ENCODE measurements at places on chromosomes 7 and 10.

DNA sequence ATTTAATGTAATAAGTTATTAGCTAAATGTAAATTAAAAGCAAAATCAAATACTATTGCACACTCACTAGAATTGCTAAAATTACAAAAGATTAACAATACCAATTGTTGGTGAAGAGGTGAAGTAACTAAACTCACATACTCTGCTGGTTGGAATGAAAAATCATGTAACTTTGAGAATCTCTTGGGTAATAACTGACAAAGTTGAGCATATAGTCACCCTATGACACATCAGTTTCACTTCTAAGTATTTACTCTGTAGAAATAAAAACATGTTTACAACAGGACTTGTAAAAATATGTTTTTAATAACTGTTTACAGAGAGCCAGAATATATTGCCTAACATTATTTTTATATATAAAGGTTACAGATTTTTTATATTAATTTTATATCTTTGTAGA, 33.6 kb downstream of the CNTNAP2 start:
- DNase-seq, result no peak

GRCh38 chr10:58827381-58827780, 314.7 kb downstream of the BICC1 start:
- no peak for DNase-seq

DNA sequence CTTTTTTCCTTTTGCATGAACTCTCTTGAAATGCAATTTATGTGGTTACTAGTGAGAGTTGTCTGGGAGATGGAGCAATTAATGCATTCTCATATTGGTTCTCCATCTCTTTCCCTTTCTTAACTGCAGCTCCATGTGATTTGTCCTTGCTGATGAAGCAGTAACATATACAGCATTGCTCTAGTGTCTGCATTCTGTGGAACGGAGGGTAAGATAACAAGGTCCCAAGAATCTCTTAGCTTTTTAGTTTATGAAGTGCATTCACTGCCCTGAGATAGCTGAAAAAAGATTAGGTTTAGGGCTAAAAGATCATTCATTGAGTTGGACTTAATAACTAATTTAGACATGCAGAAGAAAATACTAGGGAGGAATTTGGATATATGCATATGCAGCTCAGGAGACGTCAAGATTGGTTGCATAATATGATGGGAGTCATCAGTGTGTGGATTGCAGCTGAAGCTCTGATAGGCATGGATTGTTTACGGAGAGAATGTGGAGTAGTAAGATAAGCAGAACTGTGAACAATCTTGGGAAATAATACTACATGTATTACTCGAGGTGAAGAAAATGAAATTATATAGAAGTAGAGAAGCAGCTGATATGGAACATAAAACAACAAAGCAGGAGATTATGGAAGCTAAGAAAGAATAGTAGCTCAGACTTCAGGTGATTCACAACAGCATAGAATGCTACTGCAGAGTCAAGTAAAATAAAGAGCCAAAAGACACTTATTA, 404.7 kb downstream of the ARL4A start:
- no peak for DNase-seq

DNA sequence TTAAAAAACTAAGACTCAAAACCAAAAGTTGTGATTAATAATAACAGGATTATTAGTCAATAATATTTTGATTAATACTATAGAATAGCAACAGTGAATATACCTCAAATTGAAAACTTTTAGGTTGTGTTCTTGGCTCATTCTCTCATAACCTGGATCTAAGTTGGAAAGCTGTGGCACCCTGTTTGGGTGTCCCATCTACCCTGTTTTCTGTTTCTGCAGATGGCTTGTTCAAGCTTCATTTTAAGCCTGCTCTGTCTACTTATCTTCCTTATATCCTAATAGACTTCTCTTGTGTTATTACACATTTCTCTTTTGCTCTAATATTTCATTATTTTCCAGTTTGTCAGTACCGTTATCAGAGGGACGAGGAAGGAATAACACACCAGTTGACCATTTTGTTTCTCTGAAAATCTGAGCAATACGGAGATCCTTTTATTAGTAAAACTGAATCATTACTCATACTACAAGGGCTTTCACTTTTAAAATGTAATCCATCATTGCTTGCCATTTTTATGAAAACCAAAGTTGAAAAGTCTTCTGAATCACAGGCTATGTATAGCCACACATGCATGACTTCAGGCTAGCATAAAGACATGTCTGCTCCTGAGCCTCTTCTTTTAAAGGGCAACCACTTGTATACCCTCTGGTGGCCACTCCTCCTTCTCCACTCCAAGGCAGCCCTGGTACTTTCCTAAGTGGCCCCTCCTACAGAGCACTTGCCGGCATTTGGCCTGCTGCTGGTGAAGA, 22.3 kb downstream of the COX15 start:
- no peak for DNase-seq

- peak; percentile 83 for DNase-seq
Observed at GRCh38 chr7:27185854-27186667, 1.0 kb upstream of the HOXA11 start.

DNA sequence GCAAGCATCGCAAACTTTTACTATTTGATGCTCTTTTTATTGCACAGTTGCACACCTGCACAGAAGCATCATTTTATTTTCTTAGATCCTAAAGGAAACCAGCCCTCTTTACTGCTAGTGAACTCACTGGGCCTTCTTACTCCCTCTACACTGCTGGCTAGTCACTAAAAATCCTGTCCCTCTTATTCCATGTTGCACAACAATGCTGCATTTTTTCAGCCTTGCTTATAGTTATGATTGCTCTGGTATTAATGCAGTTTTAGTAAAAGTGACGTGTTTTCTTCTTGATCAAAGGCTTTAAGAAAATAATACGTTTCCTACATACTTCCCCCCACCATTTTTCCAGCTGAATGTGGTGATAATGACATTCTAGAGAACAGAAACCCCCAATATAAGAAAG, 132.9 kb upstream of the FAM3C start:
- no peak for DNase-seq

GRCh38 chr10:63866075-63866746, 345.0 kb downstream of the REEP3 start:
- DNase-seq, result peak; percentile 76

- DNase-seq, result no peak
Observed at GRCh38 chr10:23414658-23415057, 24.2 kb upstream of the OTUD1 start.

GRCh38 chr7:122136639-122137245, 7.3 kb downstream of the AASS start:
- DNase-seq, result peak; percentile 15

DNA sequence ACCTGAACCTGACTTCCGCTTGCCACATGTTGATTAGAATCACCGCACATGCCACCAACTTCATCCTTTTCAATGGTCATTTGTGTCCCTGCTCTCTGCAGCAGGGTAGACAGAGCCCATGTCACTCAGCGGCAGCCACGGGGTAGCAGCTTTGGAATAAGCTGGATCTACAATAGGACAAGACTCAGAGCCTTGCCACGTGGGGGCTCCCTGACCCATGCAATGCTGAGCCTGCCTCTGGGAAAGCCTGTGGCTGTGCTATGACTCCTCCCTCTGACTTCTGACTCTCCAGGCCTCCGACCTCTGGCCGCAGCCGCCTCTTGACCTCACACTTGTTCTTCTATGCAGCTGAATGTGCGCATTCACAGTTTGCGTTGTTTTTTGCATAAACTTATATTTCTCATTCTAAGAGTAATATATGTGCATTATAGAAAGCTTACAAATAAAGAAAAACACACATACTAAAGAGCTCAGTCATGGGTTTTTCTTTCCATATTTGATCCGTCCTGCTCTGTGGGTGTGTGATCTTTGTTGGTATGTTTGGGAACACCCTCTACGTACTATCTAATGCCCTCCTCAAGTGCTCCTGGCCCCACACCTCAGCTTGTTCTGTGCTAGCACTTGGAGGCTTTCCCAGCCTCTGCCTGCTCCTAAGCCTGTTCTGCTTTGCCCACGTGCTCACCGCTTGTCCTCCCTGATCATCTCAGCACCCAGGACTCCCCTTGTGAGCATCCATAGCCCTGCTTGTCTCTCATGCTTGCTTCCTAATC, 198.0 kb upstream of the MKI67 start:
- DNase-seq, result no peak

GRCh38 chr10:78028438-78029268, 662 bp downstream of the POLR3A start:
- DNase-seq, result no peak

DNA sequence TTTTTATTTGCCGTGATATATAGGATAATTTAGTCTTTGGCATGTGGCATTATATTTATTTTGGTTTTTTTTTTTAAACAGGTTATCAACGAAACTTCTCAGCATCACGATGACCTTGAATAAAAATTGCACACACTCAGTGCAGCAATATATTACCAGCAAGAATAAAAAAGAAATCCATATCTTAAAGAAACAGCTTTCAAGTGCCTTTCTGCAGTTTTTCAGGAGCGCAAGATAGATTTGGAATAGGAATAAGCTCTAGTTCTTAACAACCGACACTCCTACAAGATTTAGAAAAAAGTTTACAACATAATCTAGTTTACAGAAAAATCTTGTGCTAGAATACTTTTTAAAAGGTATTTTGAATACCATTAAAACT, 9.1 kb downstream of the VIM start:
- DNase-seq, result no peak

- DNase-seq, result no peak
Observed at GRCh38 chr7:105705427-105705826, 124.1 kb upstream of the EFCAB10 start.

DNA sequence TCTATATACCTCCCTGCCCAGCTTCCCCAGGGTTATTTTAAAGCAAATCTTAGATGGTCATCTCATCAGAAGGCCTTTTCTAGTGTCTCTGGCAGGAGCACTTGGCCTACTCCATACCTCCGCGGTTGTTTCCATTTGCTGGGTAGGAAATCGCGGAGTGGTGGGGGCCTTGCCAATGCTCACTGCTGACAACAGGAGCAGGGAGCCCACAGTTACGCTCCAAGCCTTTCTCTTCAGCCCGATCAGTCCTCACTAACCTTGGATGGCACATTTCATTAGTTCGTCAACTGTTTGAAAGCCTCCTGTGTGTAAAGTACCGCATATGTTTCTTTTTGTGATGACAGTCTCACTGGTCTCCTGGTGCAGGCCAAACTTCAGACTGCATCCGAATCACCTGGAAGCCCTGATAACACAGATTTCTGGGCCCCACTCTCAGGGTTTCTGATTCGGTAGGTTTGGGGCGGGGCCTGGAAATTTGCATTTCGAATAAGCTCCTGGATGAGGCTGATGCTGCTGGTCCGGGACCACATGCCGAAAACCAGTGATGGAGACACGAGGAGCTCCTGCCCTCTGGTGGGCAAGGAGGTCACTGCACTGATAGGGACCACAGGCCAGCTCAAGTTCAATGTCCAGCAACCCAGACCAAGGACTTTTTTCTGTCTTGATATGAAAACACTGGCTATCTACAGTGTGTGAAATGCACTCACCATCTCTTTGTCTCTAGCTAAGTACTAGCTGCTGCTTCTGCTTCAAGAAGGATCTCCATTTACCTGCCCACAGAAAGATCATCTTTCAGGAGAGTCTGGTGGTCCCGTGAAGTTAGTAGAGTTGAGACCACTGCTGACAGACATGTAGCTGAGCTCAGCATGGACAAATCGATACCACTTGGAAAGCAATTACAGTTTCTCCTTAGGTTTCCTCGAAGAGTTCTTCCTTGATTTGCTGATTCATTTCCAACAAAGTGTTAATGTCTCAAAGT, 14.0 kb downstream of the LRGUK start:
- DNase-seq, result peak; percentile 51

- peak; percentile 70 for DNase-seq
Observed at GRCh38 chr7:66359656-66360211, 154.6 kb downstream of the TPST1 start.

All from KBM-7 (cell line).